ENCODE measurements at places on chromosomes 2 and 18.

GRCh38 chr2:3575534-3576262, 638 bp downstream of the RPS7 start:
- peak; percentile 17 for DNase-seq

DNA sequence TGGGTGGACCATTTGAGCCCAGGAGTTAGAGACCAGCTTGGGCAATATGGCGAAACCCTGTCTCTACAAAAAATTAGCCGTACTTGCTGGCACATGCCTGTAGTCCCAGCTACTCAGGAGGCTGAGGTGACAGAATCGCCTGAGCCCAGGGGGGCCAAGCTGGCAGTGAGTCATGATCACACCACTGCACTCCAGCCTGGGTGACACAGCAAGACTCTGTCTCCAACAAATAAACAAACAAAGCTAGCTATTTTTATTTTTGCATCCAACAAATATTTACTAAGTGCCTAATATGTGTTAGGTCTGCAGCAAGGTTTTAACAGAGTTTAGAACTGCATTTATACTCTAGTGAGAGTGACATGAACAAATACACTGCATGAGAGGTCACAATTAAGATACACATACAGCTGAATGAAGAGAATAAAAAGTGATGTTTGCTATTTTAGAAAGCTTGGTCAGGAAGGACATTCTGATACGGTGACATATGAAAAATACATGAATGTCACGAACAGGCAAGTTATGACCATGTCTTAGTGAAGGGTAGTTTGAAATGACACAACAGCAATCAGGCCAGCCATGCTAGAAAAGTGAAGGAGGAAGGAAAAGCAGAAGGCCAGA, 83.2 kb upstream of the FRZB start:
- no peak for DNase-seq

DNA sequence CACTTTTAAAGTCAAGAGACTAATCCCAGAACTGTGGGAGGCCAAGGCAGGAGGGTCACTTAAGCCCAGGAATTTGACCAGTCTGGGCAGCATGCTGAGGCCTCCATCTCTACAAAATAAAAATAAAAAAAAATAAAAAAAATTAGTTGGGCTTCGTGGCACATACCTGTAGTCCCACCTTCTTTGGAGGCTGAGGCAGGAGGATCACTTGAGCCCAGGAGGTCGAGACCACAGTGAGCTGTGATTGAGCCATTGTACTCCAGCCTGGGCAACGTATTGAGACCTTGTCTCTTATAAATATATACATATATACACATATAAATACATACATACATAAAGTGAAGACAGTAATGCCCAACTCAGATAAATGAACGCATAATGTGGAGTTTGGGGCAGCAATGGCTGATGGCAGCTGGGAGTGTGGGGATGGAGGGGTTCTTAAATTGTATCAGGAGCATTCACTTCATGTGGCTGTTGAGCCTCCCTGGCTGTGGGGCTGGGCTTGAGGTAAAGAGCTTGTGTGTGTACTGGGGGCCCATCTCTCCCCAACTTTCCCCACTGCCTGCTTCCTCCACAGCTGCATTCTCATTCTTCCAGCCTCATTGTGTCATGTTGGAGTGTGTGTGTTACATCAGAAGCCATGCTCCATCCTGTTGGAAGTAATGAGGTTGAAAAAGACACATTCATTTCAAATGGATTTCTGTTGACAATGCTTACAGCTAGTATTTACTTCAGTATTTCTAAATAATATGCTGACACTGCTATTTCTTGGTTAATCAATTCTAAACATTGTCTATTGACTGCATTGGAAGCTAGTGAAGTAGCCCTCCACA, 96.5 kb upstream of the HS6ST1 start:
- no peak for DNase-seq

DNA sequence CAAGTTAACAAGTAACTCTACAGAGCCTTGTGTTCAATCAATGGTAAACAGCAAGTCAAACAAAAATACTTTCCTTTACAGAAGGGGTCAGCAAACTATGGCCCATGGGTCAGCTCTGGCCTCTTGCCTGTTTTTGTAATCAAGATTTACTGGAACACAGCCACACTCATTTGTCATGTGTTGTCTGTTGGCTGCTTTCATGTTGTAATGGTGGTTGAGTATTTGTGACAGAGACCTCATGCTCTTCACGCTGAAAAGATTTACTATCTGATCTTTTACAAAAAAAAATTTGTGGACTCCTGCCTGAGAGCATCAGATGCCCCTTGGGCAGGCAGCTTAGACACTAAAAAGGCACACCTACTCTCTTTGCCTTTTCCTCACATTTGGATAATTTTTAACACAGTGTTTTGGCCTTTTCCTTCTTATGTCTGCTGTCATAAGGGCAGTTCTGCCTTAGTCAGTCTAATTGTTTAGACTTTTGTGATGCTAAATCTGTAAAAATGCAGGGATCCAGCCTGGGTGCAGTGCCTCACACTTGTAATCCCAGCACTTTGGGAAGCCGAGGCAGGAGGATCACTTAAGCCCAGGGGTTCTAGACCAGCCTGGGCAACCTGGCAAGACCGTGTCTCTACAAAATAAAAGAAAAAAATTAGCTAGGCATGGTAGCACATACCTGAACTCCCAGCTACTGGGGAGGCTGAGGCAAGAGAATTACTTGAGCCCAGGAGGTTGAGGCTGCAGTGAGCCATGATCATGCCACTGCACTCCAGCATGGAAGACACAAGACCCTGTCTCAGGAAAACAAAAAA, 18.3 kb downstream of the IL1B start:
- DNase-seq, result no peak

DNA sequence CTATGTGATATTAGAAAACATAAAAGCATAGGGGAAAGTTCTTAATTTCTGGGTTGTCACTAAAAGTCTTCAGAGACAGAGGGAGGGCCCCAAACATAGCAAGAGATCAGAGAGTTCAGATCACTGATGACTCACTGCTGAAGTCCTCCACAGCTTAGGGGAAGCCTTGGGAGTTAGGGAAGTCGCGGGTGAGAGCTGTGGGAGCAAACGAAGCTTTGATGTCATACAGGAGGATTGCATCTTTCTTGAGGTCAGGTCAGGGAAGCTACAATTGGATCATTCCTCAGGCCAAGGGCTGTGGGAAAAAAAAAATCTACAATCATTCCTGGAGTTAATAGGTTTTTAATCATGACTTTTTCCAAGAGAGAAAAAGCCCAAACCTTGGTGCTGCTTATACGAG, 96.2 kb downstream of the COPS8 start:
- no peak for DNase-seq

DNA sequence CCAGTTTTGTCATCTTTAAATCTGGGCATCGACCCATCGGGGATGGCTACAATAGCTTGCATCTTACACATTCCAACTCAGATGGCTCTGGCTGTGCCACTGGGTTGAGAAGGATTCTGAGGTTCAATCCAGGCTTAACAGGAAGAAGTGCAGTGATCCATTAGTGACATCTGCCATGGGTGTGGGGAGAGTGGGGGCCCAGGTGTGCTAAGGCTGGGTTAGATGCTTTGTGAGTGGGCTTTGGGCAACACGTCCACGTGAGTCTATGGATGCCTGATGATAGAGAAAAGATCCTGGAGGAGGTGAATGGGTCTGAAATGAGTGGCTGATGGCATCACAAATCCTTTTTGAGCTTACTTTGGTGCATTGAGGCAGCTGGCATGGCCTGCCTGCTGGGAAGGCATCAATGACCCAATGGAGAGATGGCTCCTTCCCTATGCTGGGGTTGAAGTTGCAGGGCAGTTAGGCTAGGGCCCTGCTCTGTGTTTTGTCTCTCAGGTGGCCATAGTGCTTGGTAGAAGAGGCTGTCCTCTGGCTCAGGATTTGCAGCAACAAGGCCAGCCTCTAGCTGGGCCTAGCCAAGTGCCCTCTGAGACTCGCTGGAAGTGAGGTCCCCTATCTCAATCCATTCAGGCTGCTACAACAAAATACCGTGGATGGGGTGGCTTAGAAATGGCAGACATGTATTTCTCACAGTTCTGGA, 56.7 kb downstream of the HS1BP3 start:
- no peak for DNase-seq
